Effector memory CD4-positive, alpha-beta T cell (primary cell): ENCODE measurements at places on chromosomes 16 and 17.
A peak's percentile ranks its signal among the peaks of the same experiment; 100 is the strongest.

GRCh38 chr17:50213026-50214022 is 11.9 kb upstream of the COL1A1 start:
- no peak for DNase-seq

DNA sequence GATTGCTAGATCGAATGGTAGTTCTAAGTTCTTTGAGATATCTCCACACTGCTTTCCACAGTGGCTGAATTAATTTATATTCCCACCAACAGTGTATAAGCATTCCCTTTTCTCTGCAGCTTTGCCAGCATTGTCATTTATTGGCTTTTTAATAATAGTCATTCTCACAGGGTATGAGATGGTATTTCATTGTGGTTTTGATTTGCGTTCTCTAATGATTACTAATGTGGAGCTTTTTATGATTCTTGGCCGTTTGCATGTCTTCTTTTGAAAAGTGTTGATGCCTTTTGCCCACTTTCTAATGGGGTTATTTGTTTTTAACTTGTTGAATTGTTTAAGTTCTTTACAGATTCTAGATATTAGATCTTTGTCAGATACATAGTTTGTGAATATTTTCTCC is 36.5 kb upstream of the BCAS3 start:
- no peak for DNase-seq

DNA sequence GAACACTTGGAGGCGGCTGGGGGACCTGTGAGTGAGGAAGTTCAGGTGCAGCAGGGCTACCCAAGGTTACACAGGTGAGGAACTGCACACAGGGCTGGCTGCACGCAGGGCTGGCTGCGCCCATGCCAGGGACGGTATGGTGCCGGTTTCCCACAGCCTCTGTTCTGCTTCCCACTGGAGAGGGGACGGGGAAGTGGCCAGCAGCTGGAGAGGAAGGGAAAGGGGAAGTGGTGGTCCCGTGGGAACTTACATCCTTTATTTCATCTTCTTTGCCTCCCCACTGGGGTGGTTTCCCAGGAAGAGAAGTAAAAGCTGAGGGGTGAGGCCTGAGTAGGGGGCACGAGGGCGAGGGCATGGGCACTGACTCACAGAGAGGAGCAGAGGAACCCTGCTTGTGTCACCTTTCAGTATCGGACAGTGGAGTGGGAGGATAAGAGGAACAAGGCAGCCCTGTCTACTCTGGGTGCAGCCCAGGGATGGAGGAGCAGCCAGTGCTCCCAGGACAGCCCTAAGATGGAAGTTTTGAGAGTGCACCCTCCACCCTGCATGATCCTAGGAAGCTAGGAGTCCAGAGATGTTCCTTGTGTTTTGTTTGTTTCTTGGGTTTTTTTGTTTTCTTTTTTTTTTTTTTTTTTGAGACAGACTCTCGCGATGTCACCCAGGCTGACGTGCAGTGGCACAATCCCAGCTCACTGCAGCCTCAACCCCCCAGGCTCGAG is 25.5 kb upstream of the CDH1 start:
- no peak for DNase-seq

GRCh38 chr16:85455534-85455933 is 157.6 kb upstream of the GSE1 start:
- no peak for DNase-seq

- no peak for DNase-seq
Observed at GRCh38 chr16:76474048-76474447, 196.8 kb downstream of the CNTNAP4 start.

DNA sequence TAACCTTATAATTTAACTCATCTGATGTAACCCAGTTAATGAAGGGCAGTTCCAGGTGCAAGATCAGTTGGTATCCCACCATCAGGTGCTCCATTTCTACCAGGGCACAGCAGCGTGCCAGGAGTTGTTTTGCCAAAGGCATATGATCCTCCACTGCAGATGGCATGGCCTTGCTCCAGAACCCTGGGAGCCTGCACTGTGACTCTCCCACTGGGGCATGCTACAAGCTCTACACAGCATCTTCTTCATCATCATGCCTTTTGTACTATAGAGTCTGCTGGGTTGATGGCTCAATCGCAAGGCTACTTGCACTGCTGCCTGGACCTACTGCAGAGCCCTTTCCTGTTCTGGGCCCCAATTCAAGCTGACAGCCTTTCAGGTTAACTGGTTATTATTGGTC is 11.3 kb upstream of the MAPT start:
- no peak for DNase-seq

- DNase-seq = no peak
Observed at GRCh38 chr17:76266244-76266938, 1.2 kb downstream of the UBALD2 start.

GRCh38 chr17:72878975-72879660 is 213.4 kb downstream of the SLC39A11 start:
- DNase-seq = no peak

DNA sequence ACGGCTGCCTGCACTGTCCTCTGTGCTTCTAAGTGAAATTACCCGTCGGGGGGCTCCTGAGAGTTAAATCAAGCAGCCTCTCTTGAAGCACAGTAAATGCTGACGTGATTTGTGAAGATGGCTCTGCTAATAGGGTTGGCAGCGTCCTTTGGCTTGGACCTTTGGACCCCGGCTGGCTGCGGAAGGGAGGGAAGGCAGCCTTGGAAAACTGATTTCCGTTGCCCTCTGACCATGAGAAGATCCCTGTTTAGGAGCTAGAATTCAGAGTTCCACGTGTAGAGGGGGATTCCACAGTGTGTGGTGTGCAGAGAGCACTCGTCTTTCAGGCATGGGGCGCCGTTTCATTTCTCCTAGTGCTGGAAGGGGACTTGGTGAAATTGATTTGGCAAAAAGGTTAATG is 640.8 kb downstream of the WWOX start:
- no peak for DNase-seq

DNA sequence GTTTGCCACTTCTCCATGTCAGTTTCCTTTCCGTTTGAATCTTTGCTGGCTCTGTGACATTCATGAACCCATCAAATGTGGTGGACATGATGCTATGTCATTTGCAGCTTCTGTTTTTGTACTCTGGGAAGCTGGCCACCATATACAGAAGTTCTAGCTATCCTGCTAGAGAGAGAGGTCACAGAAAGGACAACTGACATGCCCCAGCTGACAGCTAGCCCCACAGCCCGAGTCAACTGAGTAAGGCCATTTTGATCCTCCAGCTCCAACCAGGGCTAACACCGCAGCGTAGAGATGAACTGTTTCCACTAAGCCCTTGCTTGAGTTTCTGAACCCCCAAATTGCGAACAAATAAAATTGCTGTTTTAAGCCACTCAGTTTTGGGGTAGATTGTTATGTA is 33.8 kb downstream of the CCDC42 start:
- no peak for DNase-seq

DNA sequence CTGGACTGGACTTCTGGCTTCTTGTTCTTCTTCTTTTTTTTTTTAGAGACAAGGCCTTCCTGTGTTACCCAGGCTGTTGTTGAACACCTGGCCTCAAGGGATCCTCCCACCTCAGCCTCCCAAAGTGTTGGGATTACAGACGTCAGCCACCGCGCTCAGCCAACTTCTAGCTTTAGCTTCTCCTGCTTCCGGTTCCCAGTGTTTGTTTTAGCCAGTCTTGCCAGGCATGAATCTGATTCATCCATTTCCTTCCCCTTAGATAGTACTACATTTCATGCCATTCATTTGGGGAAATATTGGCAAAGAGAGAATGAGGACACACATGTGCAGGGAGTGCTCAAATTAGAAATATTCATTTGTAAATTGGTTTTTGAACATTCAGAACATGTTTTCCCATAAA is 12.1 kb upstream of the NDUFAB1 start:
- DNase-seq = no peak

DNA sequence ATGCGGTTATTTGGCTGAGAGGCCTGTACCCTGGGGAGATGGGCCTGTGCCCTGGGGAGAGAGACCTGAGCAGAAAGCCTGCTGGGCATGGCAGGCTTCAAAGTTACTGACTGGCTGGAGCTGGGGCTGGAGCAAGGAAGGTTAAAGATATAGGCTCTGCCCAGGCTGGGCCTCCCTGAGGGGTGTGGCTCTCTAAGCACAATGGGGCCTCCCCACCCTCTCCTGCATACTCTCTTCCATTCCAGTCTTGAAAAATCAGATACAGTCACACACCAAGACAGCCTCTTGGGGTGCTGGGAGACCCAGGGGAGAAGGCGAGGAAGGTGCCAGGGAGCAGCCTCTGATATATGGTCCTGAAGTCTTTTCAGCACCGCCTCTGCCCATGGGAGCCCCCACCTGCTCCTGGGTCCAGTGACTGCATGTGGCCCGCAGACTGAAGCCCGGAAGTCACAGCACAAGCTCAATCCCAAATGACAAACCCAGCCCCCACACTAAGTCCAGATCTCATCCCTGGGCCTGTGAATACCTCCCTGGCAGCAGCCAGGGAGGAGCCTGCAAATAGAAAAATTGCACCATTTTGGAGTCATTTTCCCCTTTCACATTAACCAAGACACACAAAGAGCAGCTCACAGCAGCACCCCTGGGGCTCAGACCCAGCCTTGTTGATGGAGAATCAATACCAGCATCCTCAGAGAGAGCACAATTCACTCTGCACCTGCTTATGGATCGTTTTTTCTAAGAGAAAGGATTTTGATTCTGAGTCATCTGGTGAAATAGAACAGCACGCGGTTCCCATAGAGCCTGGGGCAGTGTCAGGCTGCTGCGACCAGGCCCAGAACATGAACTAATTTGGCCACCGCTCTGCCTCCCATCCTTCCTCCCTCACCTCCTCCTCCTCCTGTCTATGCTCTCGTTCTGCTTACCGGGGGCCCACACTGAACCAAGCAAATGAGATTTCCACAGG is 25.6 kb upstream of the CACNG1 start:
- DNase-seq = no peak

DNA sequence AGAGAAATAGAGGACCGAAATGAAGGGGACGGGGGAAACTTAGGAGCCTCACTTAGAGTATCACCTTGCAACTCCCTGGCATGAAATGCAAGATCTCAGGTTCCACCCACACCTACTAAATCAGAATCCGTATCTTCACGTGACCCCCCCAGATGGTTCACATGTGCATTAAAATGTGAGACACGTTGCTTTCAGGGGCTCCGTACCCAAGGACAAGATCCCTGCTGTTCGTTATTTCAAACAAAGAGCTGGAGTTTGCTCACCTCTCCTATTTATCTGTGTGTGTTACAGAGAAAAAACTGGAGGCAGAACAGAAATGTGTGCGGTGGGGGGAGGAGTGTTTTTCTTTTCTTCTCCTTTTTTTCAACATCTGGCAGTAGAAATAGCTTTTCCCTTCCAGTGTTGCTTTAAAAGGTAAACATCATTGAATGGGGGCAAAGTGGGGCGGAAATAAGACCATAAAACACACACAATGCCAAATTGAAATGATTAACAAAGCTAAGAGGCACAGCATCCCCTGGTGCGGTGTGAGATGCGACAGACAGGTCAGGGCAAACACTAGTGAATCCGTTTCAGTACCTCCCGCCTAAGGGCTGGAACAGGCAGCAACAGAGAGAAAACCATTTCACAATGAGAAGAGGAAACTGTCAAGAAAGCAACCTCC is 145.4 kb downstream of the SOX9 start:
- no peak for DNase-seq

GRCh38 chr17:1074886-1075605 is 78.1 kb downstream of the TIMM22 start:
- no peak for DNase-seq

DNA sequence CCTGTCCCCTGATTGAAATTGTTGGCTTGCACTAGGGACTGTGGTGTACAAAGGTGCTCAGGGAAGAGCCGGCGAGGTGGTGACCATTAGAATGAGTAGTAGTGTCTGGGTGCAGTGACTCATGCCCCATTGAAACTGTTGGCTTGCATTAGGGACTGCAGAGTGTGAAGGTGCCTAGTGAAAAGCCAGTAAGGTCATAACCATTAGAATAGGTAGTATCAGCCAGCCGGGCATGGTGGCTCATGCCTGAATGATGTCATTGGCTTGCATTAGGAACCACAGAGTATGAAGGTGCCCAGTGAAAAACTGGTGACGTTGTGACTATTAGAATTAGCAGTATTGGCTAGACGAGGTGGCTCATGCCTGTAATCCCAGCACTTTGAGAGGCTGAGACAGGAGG is 78.9 kb downstream of the ABCC6 start:
- DNase-seq = no peak

- no peak for DNase-seq
Observed at GRCh38 chr16:48157794-48158193, 2.0 kb upstream of the ABCC12 start.

- DNase-seq = no peak
Observed at GRCh38 chr17:31400481-31400950, 9.0 kb downstream of the RAB11FIP4 start.

GRCh38 chr17:28744972-28745785 is 1.4 kb downstream of the TRAF4 start:
- DNase-seq = peak; percentile 6

GRCh38 chr17:59830007-59830630 is 62.6 kb downstream of the TUBD1 start:
- DNase-seq = no peak

- peak; percentile 20 for DNase-seq
Observed at GRCh38 chr17:21511363-21512195, 135.4 kb downstream of the KCNJ12 start.

DNA sequence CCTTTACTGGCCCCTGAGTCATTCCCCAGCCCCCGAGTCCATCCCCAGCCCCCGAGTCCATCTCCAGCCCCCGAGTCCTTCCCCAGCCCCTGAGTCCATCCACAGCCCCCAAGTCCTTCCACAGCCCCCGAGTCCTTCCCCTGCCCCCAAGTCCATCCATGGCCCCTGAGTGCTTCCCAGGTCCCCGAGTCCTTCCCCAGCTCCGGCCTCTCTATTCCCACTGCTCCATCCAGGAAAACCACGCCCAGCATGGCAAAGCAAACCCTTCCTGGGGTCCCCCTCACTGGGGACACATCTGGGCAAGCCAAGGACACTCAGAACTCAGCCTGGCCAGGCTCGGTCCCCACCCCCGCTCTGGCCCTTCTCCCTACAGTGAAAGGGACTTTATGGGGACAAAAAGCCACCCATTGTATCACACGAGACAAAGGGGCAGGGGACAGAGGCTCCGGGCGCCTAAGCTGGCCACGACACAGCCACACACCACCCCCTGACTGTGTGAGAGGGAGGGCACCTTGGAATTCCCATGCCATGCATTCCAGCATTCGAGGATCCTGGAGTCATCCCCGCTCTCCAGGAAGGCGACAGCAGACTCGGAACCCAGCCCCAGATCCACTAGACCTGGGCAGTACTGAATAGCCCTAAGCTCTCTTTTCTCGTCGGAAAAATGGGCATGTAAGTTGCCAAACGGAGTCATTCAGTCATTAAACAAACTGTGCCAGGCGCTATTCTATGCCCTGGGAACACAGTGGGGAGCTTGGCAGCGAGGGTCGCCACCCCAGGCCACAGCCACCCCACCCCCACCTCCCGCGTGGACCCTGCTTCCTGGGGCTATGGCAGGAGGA is 14.0 kb downstream of the PLLP start:
- DNase-seq = no peak

- DNase-seq = no peak
Observed at GRCh38 chr16:23269248-23269953, 32.7 kb upstream of the SCNN1B start.

- no peak for DNase-seq
Observed at GRCh38 chr16:67702130-67702529, 17.0 kb downstream of the GFOD2 start.

- peak; percentile 91 for DNase-seq
Observed at GRCh38 chr17:75589012-75589918, 1.7 kb downstream of the MYO15B start.
